ENCODE measurements at places on chromosomes 5 and 9.

- no peak for DNase-seq
Measured at GRCh38 chr5:105630803-105631202, 2039.9 kb downstream of the EFNA5 start.

- no peak for DNase-seq
Measured at GRCh38 chr9:75482566-75482965, 394.3 kb downstream of the OSTF1 start.

DNA sequence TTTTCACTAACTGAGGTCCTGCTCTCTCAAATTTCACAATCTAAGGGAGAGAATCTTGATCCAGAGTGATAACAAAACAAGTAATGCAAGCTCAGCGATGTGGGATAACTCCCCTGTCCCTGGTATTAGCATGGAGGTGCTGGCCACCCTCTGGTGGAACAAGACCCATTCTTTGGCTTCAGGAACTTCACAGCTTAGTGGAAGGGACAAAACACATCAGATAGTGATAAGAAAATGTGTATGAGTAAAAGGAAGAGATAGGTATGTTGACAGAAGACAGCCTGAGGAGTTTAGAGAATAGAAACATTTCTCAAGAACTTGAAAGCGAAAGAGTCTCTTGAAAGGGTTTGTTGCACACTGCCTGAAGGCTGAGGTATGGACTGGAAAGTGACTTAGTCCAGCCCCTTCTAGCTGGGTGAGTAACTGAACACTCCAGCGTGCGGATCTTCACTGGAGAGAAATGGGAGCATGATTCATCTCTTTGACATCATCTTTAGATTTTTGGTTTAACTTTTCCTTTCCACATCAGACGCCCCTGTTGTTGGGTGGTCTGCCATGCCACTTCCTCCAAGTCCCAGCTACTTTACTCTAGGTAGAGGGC, 25.4 kb upstream of the ZSWIM6 start:
- DNase-seq = no peak

- DNase-seq = no peak
Measured at GRCh38 chr5:56588131-56588487, 227.2 kb upstream of the MAP3K1 start.

- DNase-seq = no peak
Measured at GRCh38 chr5:158163451-158164295, 304.7 kb upstream of the CLINT1 start.

GRCh38 chr5:8550921-8551320, 682.0 kb downstream of the MTRR start:
- DNase-seq = no peak

DNA sequence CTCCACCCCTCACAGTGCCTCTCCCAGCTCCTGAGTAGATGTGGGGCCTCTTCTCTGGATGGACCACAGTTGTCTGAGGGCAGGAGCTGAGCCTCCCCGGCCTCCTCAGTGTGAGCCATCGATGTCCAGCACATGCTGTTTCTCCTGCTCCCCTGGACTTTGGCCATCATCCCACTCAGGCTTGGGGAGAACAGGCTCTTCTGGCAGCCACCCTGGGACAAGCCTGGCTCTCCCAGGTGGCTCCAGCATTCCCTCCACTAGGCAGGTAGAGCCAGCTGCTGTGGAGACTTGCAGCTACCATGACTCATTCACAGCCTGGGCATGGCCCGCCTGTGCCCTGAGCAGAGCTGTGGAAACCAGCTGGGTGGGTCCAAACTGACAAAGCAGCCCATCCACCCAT, 77.0 kb downstream of the CSNK1A1 start:
- no peak for DNase-seq

GRCh38 chr5:148910686-148911361, 84.4 kb downstream of the ADRB2 start:
- no peak for DNase-seq

- DNase-seq = no peak
Measured at GRCh38 chr5:157137691-157138090, 5.0 kb downstream of the MED7 start.

GRCh38 chr9:89080193-89080592, 88.9 kb downstream of the S1PR3 start:
- DNase-seq = no peak

DNA sequence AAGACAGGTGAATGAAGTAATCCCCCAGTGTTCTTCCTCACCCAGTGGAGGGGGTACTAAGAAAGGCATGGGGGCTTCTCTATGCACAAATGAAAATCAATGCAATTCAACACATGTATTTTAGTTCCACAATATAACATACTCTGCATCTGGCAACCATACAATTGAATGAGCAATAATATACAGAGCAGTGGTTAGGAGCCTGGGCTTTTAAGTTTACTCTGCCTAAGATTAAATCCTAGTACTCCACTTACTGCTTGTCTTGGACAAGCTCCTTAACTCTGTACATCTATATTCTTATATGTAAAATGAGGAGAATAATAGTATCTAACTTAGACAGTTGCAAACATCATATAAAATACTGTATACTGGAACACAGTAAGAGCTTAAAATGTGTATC, 195.4 kb upstream of the TRIM32 start:
- no peak for DNase-seq

GRCh38 chr5:176651472-176651980, 4.2 kb downstream of the TSPAN17 start:
- DNase-seq = no peak

DNA sequence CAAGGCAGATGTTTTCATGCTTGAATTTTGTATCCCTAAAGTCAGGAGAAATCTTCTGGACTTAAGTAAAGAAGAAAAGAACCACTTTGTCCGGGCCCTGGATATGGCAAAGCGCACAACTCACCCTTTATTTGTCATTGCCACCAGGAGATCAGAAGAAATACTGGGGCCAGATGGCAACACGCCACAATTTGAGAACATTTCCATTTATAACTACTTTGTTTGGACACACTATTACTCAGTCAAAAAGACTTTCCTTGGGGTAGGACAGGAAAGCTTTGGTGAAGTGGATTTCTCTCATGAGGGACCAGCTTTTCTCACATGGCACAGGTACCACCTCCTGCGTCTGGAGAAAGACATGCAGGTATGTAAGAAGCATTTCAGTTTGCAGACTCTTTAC, 2.3 kb downstream of the TYRP1 start:
- no peak for DNase-seq

DNA sequence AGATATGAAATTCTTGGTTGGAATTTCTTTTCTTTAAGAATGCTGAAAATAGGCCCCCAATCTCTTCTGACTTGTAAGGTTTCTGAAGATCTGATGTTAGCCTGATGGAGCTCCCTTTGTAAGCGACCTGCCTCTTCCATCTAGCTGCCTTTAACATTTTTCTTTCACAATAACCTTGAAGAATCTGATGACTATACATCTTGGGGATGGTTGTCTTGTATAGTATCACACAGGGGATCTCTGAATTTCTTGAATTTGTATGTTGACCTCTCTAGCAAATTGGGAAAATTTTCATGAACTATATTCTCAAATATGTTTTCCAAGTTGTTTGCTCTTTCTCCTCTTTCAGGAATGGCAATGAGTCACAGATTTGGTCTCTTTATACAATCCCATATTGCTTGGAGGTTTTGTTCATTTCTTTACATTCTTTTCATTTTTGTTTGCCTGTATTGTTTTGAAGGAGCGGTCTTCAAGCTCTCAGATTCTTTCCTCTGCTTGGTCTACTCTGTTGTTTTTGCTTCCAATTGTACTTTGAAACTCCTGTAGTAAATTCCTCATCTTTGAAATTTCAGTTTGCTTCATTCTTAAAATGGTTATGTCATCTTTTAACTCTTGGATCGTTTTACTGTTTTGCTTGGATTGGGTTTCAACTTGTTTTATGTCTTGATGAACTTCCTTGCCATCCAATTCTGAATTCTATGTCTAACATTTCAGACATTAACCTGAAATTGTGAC, 245.2 kb upstream of the TARS1 start:
- no peak for DNase-seq

GRCh38 chr9:105879181-105879580, 184.8 kb downstream of the TMEM38B start:
- no peak for DNase-seq

DNA sequence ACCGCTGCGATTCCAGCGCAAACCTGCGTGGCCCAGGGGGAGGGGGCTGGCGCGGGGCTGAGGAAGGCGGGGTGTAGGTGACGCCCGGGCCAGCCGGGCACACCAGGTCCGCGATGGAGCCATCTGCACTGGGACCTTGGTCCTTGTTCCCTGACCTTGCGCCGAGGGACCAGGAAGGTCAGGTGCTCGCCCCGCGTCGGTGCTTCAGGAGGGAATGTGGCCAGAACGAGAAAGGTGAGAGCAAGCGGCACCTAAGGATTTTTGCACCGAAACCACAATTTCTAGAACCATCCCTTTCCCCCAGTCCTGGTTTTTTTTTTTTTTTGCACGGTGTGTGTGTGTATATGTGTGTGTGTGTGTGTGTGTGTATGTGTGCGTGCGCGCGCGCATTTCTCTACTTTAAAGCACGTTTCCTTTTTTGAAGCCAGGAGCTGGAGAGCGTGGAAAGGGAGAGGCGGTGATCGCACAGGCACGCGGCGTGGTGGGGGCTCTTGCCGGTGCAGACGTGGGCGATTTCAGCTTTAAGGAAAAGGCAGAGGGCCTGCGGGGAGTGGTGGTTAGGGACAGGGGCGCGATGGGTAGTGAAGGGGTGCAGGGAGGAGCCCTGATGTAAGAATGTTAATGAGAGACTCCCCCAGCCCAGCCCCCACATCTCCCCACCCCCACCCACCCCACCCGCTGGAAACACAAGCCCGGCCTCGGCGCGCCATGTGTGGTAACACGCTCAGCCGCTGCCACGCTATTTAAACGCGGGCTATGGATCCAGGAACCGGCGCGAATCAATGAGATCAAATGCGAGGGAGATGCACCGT, at the start of gene NPR3:
TSS of gene NPR3 (plus strand) at position 772 of the 812 bp plus-strand sequence. CDS start 456 bp downstream, outside the sequence.
- no peak for DNase-seq

DNA sequence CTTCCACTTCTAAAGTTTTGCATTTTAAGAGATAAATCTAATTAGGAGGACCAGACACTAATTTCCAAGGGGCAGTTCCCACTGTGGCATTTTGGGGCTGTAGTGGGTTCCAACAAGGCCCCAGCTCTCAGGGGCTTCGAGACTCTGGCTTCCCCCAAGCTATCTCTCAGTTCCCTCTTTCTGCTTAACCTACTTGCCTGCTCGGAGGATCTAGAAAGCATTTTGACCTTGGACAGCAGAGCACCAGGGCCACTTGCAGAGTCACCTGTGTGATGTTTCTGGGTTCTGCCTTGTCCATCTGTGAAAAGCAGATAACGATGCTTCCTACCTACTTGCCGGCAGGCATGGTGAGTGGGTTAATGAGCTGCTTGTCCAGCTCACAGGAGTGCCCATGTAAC, 175.4 kb downstream of the MED10 start:
- no peak for DNase-seq

DNA sequence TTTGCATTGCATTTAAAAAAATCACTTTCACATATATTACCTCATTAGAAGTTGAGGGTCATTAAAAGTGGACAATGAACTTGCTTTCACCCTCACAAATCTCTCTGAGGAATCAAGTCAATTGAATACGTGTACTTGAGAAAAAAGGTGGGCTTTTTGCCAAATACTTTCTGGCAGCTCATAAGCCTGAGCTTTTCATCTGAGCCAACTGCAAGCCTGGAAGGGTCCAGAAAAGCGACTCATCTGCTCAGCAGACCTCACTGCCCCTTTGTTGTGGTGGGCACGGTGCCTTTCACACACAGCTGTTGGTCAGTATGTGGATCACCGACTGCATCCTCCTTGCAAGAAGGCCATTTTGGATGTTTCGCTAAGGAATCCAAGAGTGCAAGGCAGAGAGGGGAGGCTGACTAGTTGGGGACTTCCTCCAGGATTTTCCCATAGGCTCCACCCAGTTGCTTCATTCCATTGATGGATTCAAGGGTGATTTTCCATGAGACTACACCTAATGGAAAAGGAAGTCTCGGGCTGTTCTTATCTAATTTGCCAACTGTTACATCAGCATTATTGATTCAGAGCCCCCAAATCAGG, 564.7 kb downstream of the PDE4D start:
- no peak for DNase-seq

- no peak for DNase-seq
Measured at GRCh38 chr5:556909-557441, 32.7 kb upstream of the SLC9A3 start.

DNA sequence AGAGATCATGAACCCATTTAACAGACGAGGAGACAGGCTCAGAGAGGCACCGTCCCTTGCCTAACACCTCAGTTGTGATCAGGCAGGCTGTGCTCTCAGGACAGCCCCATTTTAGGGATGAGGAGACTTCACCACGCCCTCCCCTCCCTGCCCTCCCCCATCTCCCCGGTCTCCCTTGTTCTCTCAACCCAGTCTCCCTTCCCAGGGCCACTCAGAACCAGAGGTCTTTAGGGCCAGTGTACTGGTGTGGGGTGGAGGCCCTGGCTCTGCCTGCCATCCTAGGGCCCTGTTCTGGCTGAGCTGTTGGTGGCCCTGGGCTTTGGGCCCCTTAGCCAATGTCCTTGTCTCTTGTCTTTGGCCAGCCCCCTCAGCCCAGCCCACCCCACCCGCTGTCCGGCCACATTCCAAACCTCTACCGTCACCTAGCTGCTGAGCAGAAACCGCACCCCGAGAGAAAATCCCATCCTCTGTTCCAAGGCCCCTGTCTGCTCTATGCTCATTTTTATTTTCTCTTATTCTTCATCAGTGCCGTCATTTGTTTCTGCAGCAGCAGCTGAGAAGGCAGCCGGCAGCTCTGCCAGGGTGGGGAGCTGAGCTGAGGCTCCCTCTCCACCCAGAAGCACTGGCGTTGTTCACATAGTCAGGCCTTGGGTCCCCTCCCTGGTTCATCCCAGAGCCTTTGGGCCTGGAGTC, 33.9 kb downstream of the OLFML2A start:
- no peak for DNase-seq

GRCh38 chr9:3955305-3955687, 344.6 kb downstream of the GLIS3 start:
- no peak for DNase-seq

DNA sequence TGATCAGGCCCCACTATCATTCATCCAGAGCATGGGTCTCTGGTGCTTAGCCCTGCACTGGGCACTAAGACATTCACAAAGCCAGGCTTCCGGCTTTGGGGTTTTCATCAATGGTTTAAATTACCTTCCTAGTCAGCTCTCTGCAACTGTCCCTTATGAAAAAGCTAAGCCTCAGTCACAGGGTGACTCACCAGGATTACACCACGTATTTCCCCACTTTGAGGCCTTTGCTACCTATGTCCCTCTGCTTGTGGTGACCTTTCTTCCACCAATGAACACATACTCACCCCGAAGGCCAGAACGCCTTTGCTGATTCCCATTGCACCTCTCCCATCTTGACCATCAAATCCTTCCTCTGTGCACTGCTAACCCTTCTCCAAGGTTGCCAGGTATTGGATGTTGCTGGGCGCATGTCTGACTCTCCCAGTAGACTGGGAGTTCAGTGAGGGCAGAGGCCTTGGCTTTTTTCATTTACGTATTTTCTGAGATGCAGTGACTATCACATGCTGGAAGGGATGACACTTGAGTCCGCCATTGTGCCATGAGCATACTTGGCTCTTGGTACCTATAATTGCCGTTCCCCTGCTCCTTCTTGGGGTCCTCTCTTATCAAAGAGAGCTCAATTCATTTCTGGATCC, 58.7 kb upstream of the TNFSF8 start:
- DNase-seq = no peak

DNA sequence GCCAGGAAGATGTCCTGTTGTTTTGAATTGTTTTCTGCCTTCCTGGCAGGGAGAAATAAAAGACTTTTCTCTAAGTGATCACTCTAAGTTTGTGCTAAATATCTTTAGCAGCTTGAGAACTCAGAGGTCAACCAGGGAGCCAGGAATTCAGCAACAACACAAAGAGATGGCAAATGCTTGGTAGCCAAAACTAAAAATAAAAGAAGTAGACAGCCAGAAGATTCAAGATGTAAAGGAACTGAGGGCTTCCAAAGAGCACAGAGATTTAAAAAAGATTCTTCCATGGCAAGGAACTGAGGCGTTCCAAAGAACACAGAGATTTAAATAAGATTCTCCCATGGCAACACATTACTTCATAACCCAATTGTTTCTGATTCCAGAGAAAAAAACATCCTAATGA, 9.6 kb downstream of the DNAH5 start:
- no peak for DNase-seq

Data from activated CD8-positive, alpha-beta memory T cell treated with anti-CD3 and anti-CD28 coated beads for 1 hour (primary cell).